ENCODE measurements at places on chromosomes 5 and 9.

DNA sequence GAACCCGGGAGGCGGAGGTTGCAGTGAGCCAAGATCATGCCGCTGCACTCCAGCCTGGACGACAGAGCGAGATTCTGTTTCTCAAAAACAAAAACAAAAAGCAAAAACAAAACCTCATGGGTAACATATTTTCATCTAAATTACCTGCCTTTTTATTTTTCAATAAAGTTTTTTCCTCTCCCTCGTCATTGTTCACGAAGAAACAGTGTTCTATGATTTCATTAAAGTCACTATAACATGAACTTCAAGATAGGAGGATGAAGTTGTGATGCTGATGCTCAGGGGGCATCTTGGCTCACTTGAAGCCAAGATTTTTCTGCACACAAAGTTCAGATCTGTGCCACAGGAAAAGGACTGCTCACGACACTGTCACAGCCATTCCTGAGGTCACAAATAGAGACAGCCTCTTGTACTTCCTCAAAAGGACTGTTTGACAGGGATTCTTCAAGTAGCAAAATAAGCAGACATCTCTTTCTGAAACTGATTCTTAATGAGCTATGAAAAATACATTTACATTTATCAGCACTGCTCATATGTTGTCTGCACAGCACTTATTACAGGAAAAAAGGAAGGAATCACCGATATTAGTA, 16.1 kb downstream of the NIPSNAP3B start:
- DNase-seq = no peak

GRCh38 chr9:136090056-136090735, 4.9 kb downstream of the NACC2 start:
- DNase-seq = no peak

- no peak for DNase-seq
Measured at GRCh38 chr5:115337882-115338281, 41.4 kb upstream of the CCDC112 start.

GRCh38 chr5:7970816-7971215, 101.9 kb downstream of the MTRR start:
- DNase-seq = no peak

DNA sequence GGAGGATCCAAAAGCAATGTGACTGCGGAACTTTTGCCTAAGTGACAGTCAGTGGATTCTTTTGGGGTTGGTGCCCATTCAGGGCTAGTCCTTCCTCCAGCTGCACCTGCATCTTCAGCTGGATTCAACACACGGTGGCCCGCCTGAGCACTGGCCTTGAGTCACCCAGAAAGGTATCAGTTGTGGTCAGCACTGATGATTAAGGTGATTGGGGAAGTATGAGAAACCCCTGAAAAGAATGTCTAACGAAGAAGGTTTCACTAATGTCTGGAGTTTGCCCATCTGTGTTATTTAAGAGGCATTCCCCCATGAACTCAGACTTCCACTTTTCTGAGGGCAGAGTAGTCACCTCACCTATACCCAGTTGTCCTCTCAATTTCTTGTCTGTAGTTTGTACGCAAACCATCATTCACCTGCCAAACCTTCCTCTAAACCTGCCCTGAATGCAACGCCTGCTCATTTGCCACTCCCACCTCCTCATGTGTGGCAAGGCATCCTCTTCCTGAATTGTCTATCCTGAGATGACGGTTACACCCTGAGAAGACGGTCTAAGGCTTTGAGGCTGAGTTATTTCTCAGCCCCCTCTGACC, 27.2 kb downstream of the CSF2 start:
- DNase-seq = no peak

- no peak for DNase-seq
Measured at GRCh38 chr5:96780626-96781025, 27.1 kb downstream of the ERAP1 start.

DNA sequence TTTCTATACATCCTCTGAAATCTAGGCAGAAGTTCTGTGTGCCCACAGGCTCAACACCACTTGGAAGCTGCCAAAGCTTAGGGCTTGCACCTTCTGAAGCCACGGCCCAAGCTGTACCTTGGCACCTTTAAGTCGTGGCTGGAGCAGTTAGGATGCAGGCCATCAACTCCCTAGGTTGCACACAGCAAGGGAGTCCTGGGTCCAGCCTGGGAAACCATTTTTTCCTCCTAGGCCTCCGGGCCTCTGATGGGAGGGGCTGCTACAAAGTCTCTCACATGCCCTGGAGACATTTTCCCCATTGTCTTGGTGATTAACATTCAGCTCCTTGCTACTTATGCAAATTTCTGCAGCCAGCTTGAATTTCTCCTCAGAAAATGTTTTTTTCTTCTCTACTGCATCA, 15.5 kb upstream of the PLK2 start:
- DNase-seq = no peak

DNA sequence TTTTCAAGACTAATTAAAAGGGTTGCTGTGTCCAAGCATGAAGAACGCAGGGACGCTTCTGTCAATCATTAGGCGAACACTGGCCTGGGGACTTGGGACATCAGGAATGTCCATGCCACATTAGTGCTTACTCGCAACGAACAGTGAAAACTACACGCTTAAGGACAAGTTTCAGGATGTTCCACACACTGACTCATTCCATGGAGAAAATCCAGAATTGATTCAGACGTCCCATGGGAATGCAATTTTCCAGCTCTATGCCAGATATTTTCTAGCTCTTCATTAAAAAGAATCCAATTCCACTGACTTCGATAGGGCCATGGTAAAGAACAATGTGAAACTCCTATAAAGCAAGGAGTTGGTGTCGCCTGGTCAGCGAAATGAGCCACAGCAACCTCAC, 98.2 kb downstream of the CAMSAP1 start:
- DNase-seq = no peak

DNA sequence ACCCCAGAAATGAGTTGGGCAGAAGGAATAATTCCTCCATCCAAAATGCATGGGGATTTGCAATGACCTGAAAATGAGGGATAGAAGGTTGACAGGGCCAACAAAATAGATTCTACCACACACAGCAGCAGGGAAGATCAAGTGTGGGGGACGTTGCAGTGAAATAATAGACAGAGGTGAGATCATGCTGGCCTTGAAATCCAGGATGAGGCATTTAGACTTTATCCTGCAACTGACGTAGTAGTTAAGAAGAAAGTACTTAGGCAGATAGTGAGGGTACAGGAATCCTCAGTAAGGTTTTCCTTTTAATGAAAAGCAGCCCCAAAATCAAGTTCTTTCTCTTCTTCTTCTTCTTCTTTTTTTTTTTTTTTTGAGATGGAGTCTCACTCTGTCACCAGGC, 31.6 kb upstream of the TGFBR1 start:
- no peak for DNase-seq

All from stimulated activated CD8-positive, alpha-beta memory T cell treated with anti-CD3 and anti-CD28 coated beads, Interleukin-2, amount 100 ng/mL, for 1 hour (primary cell).